HFFc6 (cell line): ENCODE measurements at places on chromosomes 12 and 14.

DNA sequence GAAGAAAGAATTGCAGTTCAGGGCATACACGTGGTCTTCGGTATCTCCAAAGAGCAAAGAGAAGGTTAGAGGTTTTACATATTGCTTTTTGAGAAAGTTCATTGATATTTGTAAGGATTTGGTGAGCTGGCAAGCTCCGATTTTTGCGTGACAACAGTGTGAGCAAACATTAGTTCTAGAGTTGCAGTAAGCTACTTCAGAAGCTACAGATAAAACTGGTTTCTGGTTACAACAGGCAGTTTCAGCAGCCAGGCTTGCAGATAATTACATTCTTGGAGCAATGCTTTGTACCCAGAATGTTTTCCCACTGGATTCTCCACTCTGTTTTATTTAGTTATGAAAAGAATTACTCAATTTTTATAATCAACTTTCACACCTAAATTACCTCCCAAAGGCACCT is 28.2 kb downstream of the KLRK1 start:
- DNase-seq = no peak

- no peak for DNase-seq
These were observed 43.3 kb downstream of the PPP1R12A start for GRCh38 chr12:79891506-79892162.

GRCh38 chr12:104638851-104639240 is 182.1 kb downstream of the CHST11 start:
- DNase-seq = no peak

GRCh38 chr12:42935756-42936155 is 346.2 kb upstream of the PRICKLE1 start:
- DNase-seq = peak; percentile 5

GRCh38 chr14:106681161-106681560 is 1154.8 kb downstream of the TMEM121 start:
- DNase-seq = no peak

DNA sequence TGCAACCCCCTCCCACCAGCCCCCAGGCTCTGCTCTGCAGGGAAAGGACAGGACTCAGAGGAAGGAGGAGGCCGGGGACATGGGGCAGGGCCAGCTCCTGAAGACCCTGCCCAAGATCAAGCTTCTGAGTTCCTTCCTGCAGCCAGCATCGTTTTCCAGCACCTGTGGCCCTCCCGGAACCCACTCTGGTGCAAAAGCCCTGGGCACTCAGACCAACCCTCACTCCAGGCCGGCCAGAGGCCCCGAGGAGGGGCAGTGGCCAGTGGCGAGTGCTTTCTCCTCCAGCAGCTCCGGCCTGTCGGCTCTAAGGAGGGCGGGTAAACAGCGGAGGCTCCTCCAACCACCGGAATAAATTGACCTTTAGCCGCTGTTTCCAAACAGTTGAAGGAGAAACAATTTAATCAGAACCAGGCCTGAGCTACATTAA is 10.8 kb downstream of the TMEM179 start:
- no peak for DNase-seq

- DNase-seq = no peak
These were observed 148.1 kb upstream of the CCDC198 start for GRCh38 chr14:57641776-57642175.

DNA sequence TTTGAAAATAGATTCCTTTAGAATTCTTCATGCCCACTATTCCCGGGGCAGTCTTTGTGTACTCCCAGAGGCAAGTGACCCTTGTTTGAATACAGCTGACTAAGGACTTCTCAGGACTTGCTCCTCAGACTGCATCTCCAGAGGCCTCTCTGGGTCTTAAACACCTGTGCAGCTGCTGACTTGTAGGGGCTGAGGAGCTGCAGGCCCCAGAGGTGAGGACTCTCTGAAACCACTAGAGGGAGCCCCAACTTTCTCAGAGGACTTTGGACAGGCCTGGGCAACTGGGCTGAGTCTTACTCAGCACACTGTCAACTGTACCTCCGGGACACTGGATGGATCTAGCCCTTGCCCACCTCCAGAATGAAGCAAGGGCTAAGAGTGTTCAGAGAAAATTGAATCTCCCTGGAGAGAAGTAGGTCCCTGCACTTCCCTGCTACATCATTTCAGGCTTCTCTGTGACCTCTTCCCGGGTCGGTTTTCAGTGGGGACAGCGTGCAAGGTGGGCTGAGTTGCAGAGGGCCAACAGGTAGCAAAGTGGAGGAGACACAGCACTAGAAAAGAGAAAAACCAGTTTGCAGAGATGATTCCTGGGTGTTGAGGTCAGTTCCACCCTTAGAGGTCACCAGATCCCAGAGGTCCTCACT is 164.6 kb downstream of the TMEM117 start:
- DNase-seq = peak; percentile 61

DNA sequence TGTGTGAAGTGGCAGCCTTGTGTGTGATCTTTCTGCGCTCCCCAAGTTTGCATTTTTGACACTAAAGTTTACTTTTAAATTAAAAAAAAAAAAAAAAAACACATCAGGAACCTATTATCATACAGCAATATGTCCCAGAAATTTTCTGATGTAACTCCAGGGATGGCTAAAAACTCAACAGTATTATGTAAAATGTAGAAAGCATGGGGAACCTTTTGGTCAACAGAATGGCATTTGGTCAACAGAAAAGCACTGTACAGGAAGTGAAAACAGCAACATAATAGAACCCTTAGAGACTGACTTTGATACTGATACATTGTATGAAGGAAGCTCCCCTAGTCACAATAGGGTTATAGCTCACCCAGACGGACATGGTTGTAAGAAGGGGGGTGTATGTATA is 224.3 kb downstream of the ITPR2 start:
- DNase-seq = no peak

GRCh38 chr12:78933014-78933413 is 68.4 kb downstream of the SYT1 start:
- DNase-seq = no peak

GRCh38 chr14:96271421-96271762 is 15.4 kb downstream of the BDKRB1 start:
- DNase-seq = no peak

GRCh38 chr14:23663711-23664110 is 27.5 kb downstream of the DHRS2 start:
- no peak for DNase-seq

DNA sequence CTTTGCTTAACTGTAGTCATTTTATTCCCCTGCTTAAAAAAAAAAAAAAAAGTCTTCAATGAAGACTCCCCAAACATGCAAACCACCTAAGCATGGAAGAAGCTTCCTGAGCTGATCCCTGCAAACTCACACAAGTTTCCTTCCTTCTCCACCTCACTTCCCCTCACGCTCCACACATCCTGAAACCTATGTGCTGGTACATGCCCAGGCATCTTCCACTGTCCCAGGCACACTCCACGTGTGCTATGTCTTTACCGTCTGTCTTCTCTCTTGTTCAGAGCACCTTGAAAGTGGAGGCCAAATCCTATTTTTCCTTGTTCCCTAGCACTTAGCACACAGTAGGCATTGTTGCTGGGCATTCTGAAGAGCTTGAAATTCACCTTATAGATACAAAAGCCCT is 13.4 kb downstream of the LRIG3 start:
- no peak for DNase-seq

- DNase-seq = no peak
These were observed 19.3 kb upstream of the MMP17 start for GRCh38 chr12:131808744-131809371.

GRCh38 chr14:92654239-92654901 is 94.1 kb downstream of the LGMN start:
- DNase-seq = no peak

DNA sequence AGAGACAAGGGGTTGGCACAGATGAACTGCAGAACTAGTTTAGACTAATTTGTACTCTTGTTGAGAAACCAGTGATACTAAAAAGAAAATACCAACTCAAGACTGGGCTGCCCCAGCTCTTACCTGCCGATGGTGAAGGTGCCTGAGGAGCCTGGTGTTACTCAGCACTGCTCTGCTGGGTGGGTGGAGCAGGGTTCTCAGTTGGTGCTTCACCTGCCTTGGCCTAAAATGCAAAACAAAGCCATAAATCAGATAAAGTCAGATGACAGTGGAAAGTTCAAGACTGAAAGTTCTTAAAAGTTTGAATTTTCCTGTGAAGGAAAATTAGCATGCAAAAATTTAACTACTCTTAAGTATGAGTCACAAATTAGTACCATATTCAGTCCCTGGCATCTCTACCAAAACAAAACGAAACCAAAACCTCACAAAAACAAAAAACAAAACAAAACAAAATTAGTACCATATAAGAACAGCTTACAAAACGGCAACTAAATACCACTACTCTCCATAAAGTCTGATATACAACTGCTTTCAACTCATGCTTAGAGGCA is 21.9 kb downstream of the YBX3 start:
- DNase-seq = no peak

- DNase-seq = no peak
These were observed 25.4 kb downstream of the PRORP start for GRCh38 chr14:35147711-35148110.

DNA sequence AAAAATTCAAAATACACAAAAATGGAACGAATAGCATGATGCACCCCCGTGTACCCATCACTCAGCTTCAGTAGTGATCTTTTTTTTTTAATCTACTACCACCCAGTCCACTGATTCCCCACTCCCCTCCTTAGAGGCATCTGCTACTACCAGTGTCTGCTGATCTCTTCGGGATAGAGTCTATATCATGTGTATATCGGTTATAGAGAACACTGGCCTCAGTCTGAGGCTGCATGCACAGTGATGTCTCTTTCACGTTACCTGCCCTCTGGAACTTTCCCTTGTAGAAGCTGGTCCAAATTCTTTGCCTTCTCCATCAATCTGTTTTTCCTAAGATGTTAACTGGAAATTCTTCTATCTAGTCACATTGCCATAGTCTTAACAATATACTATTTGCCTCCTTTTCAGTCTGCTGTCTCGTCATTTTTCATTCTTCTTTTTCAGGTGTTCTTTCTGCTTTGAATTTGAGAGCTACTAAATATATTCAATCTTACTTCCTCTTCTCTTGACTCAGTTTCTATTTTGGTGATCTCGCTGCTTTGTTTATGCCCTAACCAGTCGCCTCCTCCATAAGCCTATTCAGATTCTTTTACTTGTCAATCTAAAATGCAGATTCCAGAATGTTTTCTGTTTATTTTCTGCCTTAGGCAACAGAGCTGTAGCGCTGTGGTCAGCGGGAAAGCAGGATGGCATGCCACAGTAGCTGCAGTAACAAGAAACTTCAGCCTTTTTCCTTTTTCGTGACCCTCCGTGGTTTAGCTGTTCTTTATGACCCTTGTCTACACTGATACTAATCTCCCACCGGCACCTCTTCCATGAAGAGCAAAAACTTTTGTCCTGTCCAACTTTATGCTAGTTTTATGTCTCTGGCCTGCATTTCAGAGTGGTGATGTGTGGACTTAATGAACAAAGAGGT is 67.0 kb downstream of the FBXW8 start:
- no peak for DNase-seq

DNA sequence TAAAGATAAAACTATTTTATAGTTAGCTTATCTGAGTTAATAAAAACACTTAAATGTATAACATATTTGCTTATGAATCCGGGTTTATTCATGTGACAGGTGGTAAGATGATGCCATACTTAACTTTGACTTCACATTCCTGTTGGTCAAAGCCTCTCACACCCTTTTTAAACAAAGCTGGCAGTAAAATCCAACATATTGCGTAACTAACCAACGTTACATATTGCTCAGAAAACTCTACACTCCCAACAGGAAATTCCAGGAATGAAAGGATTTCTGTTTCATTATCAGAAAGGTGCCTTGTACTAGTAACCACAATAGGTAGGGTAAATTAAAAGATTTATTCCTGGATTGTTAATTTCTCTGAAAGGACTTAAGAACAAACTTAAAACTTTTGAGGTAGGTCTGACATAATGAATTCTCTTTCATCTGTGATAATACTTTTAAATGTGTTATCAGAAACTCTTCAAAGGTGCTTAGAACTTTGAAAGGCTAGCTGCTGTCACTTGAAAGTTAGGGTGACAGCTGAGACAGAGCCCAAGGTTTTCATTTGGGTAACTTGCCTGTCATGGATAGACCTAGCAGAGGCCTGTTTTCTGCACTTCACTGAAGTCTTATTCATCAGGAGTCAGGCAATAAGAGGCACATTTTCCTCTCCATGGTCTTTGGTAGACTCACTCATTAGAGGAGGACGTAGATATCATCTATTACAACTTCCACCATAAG is 23.8 kb upstream of the CATSPERB start:
- DNase-seq = no peak

- DNase-seq = no peak
These were observed 213.4 kb downstream of the VRK1 start for GRCh38 chr14:97010491-97011160.

DNA sequence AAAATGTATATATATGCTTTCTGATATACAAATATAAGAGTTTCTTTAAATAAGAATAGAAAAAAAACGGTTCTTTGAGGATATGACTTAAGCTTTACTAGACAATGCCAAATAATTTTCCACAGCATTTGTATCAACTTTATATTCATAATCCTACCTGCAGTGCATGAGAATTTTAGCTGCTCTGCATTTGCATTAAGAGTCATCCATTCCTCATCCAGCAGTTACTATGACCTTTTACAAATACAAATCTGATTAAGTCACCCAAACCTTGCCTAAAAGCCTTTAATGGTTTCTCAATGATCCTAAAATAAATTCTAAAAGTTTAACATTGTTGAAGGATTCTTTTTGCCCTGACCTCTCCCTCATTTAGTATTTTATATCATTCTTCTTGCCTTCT is 116.5 kb downstream of the MGAT4C start:
- DNase-seq = no peak

- peak; percentile 85 for DNase-seq
These were observed 238.6 kb upstream of the DDHD1 start for GRCh38 chr14:53391631-53392285.

DNA sequence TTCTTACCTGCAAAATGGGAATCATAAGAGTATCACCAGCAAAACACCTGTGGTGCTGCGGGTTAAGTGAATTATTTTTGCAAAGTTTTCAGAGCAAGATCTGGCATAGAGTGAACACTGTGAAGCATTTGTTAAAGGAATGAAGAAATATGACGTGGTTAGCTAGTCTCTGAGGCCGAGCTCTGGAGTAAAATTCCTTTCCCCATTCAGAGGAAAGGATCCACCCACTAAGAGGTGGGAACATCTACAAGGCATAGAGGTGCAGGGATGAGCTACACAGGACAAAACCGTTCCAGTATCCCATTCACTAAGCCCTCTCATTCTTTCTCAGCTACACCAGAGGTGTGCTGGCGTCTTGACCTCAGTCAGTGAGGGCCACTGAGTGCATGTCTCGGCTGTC is 48.5 kb downstream of the JAG2 start:
- peak; percentile 7 for DNase-seq

DNA sequence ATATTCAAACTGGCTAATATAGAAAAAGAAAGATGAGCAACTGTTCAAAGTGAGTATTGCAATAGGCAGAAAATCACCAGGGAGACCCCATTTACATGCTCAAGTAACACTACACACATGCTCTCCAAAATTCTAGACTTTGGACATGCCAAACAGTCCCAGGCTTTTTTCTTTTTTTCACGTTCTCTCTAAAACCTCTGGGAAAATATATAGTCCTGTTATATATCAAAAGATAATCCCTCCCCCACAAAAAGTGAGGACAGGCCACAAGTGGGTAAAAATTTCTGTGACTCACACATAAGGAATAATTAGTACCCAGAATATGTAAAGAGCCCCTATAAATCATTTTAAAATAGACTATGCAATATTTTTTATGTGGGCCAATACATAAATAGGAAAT is 55.2 kb downstream of the EFCAB11 start:
- no peak for DNase-seq

- no peak for DNase-seq
These were observed 53.8 kb downstream of the TMCC3 start for GRCh38 chr12:94596596-94596995.

GRCh38 chr14:56798447-56799342 is 11.6 kb downstream of the OTX2 start:
- no peak for DNase-seq
